ENCODE measurements at places on chromosomes 1 and 21.
A peak's percentile ranks its signal among the peaks of the same experiment; 100 is the strongest.

GRCh38 chr1:154410185-154410827, 5.2 kb downstream of the IL6R start:
- DNase-seq: no peak

DNA sequence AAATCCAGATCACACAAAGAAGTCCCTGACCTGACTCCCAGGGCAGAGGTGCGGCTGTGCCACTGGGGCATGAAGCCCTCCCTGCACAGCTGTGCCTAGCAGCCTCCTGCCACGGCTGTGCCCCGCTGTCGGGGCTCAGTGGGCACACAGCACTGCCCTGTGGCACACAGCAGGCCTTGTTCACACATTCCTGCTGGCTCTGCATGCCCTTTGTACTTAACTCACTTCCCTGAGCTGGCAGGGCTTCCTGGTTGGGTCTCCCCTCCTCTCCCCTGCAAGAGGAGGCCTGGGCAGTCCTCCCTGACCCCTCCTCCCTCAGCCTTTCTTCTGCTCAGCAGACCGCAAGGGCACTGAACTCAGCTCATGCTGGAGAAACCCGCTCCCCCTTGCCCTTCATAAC, 14.8 kb downstream of the LHX4 start:
- DNase-seq: no peak

- no peak for DNase-seq
Measured at GRCh38 chr1:178094739-178095645, 1.1 kb downstream of the RASAL2 start.

DNA sequence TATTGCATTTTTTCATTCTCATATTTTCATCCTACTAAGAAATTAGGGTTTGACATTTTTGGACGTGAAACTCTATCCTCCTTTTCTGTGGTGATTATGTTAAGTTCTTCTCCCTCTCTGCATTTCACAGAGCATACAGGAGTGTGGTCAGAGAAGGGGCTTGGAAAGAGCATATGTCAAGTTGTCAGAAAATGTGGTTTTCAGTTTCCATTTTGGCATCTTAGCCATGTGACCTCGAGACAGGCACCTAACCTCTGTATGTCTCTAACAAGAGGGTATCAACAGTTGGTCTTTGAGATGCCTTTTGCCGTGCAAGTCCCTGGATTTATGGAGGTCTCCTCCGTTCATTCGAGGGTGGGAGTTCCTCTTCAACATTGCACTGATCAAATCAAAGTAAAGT, 140.7 kb downstream of the CYYR1 start:
- no peak for DNase-seq

DNA sequence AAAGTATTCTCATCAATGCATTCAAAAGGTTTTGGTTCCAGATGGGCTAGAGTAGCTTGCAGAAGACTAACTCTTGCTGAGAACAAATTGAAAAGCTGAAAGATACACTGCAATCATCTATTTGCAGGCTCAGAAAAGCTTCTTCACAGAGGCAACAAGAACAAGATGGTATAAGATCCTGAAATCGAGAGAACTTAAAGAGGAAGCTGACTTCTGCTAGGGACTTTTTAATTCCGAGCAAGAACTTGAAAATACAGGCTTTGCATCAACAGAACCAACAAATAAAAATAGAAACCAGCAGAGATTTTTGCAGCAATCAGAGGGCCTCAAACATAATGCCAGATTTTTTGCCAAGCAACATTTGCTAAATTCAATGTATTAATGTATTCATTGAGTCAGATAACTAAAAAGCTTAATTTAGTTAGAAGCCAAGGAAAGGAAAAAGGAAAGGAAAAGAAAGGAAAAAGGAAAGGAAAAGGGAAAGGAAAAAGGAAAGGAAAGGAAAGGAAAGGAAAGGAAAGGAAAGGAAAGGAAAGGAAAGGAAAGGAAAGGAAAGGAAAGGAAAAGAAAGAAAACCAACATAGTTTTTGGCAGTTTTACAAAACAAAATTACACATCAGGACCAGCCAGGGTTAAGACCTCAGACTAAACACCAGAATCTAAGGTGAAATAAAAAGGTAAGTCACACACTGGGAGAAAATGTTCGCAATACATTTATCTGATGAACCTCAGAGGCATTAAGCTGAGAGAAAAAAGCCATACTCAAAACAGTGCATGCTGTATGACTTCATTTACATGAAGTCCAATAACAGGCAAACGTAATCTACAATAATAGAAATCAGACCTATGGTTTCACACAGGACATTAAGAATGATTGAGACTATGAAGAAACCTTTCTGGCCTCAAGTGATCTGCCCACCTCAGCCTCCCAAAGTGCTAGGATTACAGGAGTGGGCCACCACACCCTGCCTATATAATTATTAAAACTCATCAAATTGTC, 42.6 kb downstream of the FAF1 start:
- no peak for DNase-seq

GRCh38 chr1:182680901-182681567, 3.4 kb downstream of the RGS8 start:
- DNase-seq: no peak

DNA sequence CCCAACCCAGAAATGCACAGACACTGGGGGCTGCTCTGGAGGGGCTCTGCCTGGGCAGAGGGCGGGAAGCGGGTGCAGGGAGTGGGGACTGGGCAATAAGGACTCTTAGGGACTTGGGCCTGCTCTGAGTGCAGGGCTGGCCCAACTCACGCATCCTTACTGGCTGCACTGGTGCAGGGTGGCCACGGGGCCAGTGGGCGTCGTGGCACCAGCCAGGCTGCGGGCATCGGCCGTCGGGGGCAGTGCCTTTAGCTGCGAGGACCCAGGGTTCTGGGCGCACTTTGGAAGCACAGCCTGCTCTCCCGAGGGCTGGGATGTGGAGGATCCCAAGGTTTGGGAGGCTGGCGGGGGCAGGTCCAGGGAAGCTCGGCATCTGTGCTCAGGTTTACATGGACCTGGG, 27.1 kb upstream of the TTLL10 start:
- DNase-seq: no peak

DNA sequence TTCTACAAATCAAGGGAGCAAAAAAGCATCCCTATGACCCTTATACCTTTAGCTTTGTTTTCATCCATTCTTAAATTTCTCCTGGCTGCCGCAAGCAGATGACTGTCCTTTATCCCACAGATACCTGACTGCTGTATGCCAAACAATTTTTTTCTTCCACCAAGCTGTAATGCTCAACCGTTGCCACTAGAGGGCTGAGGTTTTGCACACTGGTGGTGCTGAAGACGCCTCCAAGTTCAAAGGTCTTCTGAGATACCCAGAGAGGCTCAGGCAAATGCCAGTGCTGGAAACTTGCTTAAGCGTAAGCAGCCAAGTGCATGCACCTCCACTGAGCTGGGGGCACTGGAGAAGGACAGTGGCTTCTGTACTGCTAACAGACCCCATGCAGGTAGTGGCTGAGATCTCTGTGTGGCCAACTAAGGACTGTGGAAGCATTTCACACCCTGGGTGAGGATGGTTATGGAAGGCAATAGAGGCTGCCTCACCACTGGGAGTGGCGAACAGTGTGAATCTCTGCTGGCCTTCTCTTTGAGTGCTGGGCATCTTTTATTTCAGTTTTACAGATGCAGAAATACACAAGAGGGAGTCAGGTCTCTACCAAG, 28.5 kb downstream of the CNIH3 start:
- peak; percentile 29 for DNase-seq

DNA sequence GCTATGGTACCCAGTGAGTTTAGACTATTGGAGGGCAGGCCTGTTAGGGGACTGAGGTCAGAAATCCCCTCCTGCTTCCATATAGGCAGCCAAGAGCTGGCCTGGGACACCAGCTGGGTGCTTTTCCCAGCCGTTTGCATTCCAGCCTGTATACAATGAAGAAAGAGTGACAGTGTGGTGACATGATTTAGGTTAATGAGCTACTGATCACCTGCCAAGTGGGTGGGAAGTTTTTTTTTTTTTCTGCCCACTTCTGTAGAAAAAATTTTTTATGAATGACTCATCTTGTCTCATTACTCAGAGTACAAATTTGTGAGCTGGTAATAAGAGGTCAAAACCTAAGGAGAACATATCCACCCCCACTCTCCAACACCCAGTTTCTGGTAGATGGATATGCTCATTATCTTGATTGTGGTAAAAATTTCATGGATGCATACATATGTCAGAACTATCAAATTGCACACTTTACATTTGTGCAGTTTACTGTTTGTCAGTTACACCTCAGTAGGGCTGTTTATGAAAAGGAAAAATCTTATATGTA, 16.4 kb upstream of the CGN start:
- no peak for DNase-seq

DNA sequence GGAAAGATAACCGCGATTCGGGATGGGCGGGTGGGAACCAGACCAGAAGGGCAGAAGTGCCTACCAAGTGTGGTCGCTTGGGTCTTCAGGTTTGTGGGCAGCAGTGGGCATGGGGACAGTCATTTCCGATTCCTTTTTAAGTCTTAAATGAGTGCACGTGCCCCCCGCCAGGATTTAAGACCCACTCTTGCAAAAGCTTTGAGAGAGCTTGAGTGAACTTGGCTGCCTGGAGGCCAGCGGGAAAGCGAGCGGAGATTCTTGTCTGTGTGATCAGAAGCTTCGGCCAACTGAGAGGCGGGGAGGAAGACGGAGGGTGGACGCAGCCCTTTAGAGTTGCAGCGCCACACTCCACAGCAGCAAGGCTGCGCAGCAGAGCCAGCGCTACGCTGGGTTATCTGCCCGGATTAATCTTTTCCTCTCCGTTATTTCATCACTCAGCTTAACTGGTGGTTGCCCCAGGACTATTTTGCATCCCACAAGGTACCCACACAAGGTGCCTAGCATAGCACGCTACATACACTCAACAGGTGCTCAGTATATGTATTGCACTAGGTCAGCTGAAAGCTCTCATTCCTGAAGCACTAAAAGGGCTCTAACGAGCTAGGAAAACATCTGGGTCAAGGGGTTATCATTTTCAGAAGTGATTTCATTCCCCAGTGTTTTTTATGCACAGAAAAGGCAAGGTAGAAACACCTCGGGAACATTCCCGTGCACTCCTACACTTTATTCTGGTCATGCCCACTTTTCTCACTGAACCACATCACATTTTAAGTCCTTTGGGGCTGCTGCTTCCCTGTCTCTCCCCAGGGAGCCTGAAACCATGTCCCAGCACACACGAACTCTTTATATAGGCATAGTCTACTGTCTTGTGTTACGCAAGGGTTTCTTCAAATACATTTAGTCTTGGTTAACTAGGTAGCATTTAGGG, 1.5 kb upstream of the BATF3 start:
- peak; percentile 12 for DNase-seq

DNA sequence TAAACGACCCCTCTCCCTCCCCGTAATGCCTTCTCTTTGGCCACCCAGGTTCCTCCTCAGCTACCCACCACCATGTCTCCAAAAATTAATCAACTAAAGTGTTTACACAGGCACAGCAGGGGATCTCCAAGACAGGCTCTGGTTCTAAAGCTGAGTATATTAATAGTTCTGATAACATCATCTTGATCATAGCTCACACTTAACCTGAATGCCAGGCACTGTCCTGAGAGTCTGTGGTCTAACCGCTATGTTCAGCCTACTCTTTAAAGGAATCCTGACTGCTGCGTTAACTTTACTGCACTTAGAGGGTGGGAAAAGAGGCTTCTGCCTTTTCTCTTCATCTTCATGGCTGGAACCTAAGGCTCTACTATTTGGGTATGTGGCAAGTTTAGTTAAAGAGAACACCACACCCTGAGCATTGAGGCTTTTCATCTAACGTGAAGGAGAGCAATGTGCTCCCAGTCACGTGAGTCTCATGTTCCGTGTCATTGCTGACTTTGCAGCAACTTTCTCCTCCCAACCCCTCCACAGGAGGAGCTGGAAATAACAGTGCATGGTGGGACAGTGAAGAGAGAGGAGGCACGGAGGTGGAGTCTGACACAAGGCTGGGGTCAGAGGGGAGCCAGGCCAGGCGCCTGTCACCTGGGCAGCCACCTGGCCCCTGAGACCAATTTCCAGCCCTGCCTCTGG, 86.4 kb downstream of the FAM78B start:
- no peak for DNase-seq

- no peak for DNase-seq
Measured at GRCh38 chr1:61337981-61338848, 255.9 kb downstream of the NFIA start.

GRCh38 chr1:12477936-12478611, 139.9 kb downstream of the DHRS3 start:
- no peak for DNase-seq

- DNase-seq: no peak
Measured at GRCh38 chr1:20830378-20830777, 43.3 kb upstream of the HP1BP3 start.

DNA sequence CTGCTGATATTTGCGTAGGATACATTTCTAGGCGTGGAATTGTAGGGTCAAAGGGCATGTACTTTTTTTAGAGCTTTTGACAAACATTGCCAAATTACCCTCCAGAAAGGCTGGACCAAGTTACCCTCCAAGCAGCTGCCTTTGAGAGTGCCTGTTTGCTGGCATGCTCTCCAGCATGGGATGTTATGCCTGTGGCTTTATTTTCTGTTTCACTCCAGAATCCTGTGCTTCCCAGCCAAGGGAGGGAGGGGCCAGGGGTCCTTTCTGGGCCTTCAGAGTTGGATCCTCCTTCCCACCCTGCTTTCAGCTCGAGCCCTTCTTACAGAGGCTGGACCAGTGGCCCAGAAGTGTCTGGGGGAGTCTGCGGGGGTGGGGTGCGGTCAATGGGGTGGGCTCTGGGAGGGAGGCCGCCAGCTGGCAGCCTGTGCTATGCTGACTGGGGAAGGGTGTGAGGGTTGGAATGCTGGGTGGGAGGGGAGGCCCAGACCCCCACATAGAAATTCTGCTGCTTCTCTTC, 81.2 kb downstream of the EPHB2 start:
- no peak for DNase-seq

DNA sequence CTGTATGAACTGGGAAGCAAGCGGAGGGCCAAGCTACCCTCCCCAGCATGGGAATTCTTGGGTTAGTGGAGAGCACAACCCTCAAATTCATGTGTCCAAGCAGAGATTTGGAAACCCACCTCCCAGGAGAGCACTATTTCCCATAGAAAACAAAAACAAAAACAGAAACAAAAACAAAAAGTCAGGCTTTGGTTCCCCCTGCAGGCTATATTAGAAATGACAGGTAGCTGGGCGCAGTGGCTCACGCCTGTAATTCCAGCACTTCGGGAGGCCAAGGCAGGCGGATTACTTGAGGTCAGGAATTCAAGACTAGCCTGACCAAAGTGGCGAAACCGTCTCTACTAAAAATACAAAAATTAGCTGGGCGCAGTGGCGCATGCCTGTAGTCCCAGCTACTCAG, 10.8 kb downstream of the MINDY1 start:
- DNase-seq: no peak

GRCh38 chr1:232291681-232292080, 338.3 kb downstream of the SIPA1L2 start:
- no peak for DNase-seq

GRCh38 chr1:153260585-153261280, 1.2 kb downstream of the LORICRIN start:
- no peak for DNase-seq

- DNase-seq: no peak
Measured at GRCh38 chr21:17786851-17787181, 32.3 kb downstream of the C21orf91 start.

GRCh38 chr1:51309291-51309690, 21.1 kb downstream of the TTC39A start:
- no peak for DNase-seq

- DNase-seq: no peak
Measured at GRCh38 chr1:92425617-92426016, 61.1 kb downstream of the GFI1 start.

- DNase-seq: no peak
Measured at GRCh38 chr1:201471772-201472171, 2.8 kb upstream of the PHLDA3 start.
